Dermis lymphatic vessel endothelial cell (primary cell): ENCODE measurements at places on chromosomes 3 and 15. TPM values are rescaled to one million over a fixed set of nuclear protein-coding genes. Genes with fewer than 3 reads are reported as not detected.

Gene FGF12
- total RNA-seq = 1.4 and 2.8 TPM in 2 replicates

Gene CMTM8
- 2.2 and 2.3 TPM in 2 replicates for total RNA-seq

Gene ECE2
- total RNA-seq = not detected in 2 replicates

Gene VILL
- 1.8 and 2.1 TPM in 2 replicates for total RNA-seq

Gene CCR8
- not detected in 2 replicates for total RNA-seq

Gene DPPA4
- total RNA-seq = not detected in 2 replicates

Gene LRTM1
- total RNA-seq = not detected in 2 replicates

Gene MED12L
- total RNA-seq = under 0.01 and 0.17 TPM in 2 replicates

Gene GASK1A
- total RNA-seq = under 0.01 and 0.09 TPM in 2 replicates

Gene TNIK
- total RNA-seq = 14.2 and 25.5 TPM in 2 replicates

Gene GRM2
- total RNA-seq = under 0.01 and 0.09 TPM in 2 replicates

Gene FBXO40
- total RNA-seq = not detected in 2 replicates

Gene CLSTN2
- under 0.01 and 0.11 TPM in 2 replicates for total RNA-seq
